ENCODE measurements at places on chromosomes 3 and 15.

- DNase-seq: no peak
Observed at GRCh38 chr3:13842226-13842625, 37.6 kb downstream of the WNT7A start.

DNA sequence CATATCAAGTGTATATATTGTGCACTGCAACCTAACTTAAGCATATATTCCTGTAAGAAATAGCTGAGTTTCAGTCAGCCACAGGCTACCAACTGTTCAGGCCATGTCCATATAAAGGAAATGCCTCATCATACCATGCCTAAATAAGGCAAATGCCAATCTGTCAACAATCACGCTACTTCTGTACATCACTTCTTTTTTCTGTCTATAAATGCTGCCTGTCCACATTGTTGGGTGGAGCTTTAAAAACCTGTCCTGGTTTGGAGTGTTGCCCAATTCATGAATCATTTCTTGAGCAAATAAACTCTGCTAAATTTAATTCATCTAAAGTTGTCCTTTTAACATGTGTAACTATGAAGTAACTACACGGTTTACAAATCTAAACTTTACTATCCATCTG, 1091.9 kb downstream of the NSUN3 start:
- no peak for DNase-seq

GRCh38 chr15:89199746-89200145, 21.6 kb downstream of the RLBP1 start:
- no peak for DNase-seq

DNA sequence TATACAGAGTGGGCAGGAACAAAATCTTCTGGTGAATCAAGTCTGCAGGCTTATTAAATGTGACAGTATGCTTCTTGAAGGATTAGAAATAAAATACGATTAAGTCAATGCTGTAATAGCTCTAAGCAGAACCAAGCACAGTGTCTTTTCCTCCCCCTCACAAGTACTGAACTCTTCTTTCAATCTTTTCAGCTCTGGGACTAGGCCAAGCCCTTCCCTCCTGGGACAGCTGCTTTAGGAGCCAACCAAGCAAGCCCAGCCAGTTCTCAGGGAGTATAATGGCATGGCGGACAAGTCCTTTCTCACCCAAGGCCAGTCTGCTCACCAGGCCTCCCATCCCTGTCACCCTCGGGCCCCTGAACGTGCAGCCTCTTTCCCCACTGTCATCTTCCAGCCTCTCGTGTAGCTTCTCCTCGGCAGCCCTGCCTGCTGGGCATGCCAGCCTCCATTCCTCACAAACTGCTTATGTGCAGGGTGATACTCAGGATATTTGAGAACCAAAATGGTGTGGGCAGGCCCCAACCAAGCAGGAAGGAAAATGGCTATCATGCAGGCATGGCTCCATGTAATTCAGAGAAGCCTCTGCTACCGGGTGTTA, 8.4 kb upstream of the PPP1R2 start:
- no peak for DNase-seq

- no peak for DNase-seq
Observed at GRCh38 chr3:135758961-135759360, 206.6 kb upstream of the PPP2R3A start.

DNA sequence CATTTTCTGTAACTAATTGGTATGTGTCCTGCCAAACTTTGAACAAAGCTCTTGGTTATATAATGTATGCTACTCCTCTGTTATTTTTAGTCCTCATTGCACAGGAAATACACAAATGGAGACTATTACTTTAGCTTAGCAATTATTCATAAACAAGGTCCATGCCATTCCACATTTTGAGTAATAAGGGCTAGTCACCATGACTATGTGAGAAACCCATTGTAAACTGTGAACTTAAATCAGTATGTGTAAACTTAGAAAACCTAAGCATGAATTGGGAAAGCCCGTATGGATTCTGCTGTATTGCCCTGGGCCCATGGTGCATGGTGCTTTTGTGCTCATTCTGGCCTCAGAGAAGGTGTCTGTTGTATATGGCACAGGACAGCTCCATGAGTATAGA, 100.3 kb downstream of the HCN4 start:
- DNase-seq: no peak

GRCh38 chr3:148500881-148501280, 196.8 kb upstream of the AGTR1 start:
- no peak for DNase-seq

DNA sequence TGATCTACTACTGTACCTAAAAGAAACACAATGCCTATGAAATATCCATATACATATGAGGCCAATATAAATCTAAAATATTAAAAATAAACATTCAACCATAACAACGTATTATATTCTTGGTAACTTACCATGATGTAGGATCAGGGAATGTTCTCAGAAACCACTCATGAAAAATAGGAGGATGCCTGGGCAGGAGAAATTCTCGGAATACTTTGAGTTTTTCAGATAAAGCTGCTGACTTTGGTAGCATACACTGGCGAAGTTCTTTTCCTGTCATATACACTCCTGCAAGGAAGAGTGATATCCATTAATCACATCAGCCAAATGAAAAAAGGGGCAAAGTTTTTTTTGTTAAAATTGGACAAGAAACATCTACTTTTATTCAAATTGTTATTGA, 11.3 kb upstream of the XRN1 start:
- no peak for DNase-seq

DNA sequence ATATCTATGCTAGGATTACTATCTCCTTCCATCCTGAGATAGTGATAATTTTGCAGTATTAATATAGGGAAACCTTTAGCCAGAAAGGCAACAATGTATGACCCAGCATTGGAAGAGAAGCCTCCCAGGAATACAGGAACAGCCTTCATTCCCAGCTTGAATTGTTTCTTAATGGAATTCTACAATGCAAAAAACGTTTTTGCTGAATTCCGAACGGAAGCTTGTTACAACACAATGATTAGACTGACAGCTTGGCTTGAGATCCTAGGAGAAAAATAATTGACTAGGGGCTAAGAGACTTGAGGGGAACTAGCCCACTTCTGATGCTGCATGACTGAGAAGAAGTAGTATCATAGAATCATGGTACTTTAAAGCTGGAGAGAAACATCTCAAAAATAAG, 140.2 kb downstream of the RSL24D1 start:
- no peak for DNase-seq

DNA sequence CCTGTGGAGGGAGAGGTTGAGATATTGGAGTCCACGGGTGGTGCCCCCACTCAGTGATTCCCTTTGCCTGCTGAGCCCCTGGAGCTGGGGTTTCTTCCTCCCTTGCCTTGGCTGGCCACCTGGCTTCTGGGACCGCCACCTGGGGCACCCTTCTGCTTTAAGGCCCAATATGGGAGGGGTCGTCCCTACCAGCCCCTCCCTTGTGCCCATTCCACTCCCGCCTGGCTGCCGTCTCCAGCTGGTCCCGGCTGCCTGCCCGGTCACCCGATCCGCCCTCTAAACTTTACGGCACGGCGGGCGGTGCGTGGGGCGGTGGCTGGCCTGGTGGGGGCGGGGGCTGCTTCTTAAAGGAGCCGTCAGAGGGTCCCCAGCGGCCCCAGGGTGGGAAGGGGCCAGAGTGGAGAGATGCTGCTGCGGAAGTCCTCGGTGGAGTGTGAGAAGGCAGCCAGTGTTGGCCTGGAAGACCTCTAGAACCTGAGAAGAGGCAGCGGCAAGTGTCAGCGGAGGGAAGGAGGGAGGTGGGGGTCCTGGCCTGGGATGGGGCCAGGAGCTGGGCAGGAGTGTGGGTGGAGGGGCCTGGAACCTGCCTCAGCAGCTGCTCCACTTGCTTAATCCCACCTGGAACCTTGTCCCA, 1.6 kb upstream of the SEMA3B start:
- DNase-seq: no peak

DNA sequence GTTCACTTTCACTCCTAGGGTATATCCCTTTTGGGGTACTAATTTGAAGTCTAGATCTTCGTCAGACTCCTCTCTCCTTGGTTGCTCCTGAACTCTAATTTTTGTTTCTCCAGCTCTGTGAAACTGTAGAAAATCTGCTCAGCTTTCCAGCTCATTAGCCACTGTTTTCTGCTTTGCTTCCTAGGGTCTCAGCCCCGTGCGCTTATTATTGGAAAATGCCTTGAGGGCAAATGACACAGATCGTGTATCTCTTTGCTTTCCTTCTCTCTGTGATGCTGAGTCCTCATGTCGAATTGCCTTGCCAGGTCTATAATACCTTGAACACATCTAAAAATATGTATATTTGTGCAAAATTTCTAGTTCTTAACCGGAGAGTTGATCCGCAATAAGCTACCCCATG, 731.1 kb downstream of the EDEM1 start:
- no peak for DNase-seq

- no peak for DNase-seq
Observed at GRCh38 chr3:117927825-117928224, 1106.8 kb downstream of the IGSF11 start.

- DNase-seq: no peak
Observed at GRCh38 chr3:184337399-184337714, at the start of gene FAM131A. Gene FAM131A (plus strand): TSS chr3:184337600. CDS start chr3:184337631, 31 bp downstream.

DNA sequence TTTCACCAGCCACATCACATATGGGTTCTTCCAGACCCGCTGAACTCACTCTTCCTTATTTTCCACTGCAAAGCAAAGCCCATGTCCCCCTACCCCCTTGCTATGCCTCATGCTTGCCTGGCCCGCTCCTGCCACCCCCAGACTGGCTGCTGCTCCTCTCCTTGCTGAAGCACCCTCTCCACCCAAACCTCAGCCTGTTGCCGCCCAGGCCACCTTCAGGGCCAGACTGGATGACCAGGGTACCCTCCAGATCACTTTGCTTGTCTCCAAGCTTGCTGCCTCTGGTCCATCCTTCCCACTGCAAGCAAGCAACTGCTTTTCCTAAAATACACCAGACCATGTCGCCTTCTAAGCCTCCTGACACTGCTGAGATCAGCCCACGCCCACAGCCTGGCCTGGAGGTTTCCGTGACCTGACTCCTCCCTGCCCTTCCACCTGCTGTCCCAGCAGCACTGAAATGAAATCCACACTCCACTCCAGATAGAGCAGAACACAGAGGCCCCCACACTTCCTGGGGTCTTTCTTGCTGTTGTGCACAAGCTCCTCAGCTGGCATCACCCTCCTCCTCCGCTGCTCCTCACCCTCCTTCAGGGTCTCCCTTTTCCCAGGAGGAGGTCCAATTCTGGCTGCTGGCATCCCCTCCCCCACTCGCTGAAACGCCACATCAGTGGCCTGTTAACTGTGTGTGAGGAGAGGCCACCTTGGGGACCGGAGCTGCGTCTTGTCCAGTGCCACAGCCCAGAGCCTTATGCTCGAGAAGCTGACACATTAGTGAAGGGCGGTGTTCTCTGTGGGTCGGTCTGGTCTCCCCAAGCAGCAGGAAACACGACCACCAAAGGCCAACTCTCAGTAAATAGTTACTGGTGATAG, 99.1 kb downstream of the ADCY5 start:
- DNase-seq: no peak

- no peak for DNase-seq
Observed at GRCh38 chr3:151213881-151214280, 10.9 kb upstream of the GPR171 start.

DNA sequence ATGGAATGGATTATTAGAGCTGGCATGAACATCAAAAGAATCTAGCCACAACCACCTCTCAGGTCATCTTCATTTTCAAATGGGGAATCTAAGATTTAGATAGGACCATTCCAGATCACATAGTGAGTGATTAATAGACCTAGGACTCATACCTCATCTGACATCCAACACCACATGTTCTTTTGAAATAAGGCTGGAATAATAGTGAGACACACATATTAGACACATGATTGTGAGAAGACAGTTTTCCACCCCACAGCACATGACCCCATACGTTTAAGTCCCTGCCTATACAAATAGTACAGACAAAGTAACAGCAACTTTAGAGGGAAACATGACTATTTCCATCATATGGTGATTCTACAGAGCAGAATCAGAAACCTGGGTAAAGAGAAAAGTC, 344.7 kb upstream of the TPRG1 start:
- no peak for DNase-seq

- DNase-seq: no peak
Observed at GRCh38 chr3:15384510-15385237, 42.7 kb downstream of the METTL6 start.

DNA sequence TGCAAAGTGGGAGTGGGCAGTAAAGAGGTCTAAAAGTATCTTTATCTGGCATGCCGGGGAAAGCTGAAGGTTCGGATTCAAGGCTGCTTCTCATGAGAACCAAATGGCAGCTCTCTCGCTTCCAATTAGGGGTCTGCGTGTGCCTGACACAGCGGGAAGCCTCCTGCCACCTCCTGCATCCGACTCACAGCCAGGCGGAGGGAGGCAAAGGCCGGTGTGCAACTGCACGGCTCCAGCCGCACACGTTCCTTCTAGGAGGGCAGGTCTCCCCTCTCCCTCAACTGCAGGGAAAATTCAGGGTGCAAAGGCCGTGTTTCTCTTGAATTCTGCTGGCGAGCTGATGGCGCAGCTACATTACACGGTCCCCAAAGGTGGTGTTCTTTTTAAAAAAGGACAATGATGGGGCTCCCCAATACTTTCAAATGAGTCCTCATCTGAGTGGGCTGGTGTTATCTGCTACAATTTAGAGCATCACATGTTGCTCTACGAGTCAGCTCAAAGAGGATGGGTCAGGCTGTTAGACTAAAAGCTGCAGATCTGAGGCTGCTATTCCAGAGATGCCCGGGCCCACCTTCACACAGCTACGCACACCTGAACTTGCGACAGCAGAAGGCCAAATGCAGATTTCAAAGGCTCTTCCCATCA, 226.6 kb downstream of the ADAMTS17 start:
- DNase-seq: no peak

DNA sequence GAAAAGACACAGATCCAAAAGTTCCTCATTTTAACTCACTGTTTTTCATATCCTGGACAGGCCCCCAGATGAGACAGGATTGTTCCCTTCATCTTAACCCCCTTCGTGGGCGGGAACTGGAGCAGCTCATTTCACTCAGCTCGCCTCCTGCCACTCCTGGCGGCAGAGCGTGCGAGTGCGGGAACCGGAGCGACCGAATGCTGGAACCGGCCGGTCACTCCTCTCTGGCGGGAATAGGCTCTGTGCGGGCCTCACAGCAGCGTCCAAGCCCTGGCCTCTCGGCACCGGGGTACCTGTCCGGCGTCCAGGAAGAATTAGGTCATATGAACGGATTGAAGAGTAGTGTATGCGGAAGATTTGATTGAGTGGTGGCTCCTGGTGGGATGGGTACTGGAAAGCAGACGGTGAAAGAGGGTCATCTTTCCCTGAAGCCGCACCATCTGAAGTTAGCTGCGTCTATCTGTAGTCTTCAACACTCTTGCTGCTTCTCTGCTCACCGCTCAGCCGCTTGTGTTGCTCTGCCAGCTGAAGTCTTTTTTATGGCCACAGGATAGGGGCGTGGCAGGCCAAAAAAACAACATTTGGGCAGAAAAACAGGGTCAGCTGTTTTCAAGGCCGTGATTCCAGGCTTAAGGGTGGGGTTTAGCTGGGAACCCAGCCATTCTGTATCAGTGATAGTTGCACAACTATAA, 42.3 kb upstream of the FXR1 start:
- no peak for DNase-seq

Data from activated CD8-positive, alpha-beta memory T cell treated with anti-CD3 and anti-CD28 coated beads for 1 hour (primary cell).